ENCODE measurements at places on chromosomes 16 and 17.

DNA sequence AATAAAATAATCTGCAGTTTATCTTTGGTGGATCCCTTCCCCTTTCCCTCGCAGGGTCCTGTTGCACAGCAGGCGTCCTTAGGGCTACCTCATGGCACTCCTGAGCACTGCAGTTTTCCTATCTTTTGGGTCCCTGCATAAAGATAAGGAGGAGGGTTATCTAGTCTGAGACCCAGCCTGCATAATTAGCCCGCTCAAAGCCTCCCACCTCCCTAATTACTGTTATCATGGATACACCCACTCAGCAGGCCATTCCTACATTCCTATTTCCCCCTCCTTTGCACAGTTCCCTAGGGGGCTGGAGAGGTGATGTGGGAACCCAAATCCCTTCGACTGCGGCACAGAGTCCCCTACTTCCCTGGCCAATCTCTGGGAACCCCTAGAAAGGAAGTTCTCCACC, 5.1 kb upstream of the CLUH start:
- DNase-seq = no peak

GRCh38 chr17:35407531-35407930, 24.8 kb downstream of the SLFN12 start:
- no peak for DNase-seq

DNA sequence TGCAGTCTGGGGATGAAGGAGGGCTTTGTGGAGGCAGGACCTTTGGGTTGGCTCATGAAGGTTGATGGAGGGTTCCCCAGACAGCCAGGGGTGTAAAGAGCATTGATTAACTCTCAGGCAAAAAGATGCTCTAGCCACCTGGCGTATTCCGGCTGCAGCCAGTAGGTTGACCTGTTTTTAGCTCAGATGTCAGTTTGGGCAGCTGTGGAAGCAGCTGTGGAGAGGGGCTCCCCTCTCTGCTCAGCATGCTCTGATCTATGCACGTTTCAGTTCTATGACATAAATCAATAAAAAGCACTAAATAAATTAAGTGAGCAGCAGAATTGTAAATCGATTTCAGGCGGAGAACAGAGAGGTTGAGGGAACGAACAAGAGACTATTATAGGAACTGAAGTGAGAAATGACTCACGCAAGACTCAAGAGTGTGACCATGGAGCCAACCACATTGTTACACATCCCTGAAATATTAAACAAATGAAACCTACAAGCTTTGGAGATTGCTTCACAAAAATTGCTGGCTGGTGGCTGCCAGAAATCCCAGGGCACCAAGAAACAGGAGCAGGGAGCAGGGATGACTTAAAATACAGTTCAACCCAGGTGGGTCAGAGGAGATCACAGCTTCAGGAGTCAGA, 111.9 kb downstream of the GSG1L start:
- DNase-seq = no peak

- no peak for DNase-seq
Measured at GRCh38 chr17:73324711-73325526, 13.1 kb upstream of the CDC42EP4 start.

DNA sequence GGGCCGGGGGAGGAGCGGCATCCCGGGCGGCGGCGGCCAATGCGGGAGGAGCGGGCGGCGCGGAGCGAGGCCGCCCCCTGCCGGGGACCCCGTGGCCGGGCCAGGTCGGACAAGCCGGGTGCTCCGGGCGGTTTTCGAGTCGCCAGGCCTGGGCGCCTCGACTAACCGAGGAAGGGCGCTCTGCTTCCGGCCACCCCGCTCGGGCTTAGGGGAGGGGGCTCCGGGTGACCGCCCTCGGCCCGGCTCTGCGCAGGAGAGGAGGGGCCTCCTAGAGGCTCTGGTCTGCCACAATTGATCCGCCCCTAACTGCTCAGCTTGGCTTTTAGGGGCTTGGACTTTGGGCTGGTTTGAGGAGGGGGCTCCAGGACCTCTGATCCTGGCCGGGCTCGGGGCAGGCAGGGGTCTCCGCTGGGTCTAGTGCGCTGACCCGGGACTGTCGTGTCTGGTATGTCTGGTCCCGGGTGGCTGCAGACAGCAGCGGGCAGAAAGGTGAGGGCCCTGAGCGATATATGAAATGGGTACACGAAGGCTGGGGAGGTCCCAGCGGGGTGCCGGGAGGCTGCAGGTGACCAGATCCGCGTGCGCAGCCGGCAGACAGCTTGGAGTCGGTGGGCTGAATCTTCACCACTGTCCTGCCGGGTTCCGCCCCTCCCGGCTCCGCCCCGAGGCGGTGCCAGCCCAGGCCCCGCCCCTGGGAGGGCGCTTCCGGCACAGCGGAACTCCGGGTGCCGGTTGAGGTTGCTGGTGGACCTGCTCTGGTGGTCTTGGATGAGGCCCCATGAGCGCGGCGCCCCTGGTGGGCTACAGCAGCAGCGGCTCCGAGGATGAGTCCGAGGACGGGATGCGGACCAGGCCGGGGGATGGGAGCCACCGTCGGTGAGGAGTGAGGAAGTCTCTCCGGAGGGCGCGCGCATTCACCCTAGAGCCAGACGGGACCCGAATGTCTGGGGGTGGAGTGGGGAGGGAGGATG, at the start of gene USB1:
Gene USB1 (plus strand): TSS at position 702 of the 971 bp plus-strand sequence. CDS start 77 bp downstream, at position 779.
- no peak for DNase-seq

- no peak for DNase-seq
Measured at GRCh38 chr17:28327031-28327607, 8.1 kb downstream of the TMEM97 start.

DNA sequence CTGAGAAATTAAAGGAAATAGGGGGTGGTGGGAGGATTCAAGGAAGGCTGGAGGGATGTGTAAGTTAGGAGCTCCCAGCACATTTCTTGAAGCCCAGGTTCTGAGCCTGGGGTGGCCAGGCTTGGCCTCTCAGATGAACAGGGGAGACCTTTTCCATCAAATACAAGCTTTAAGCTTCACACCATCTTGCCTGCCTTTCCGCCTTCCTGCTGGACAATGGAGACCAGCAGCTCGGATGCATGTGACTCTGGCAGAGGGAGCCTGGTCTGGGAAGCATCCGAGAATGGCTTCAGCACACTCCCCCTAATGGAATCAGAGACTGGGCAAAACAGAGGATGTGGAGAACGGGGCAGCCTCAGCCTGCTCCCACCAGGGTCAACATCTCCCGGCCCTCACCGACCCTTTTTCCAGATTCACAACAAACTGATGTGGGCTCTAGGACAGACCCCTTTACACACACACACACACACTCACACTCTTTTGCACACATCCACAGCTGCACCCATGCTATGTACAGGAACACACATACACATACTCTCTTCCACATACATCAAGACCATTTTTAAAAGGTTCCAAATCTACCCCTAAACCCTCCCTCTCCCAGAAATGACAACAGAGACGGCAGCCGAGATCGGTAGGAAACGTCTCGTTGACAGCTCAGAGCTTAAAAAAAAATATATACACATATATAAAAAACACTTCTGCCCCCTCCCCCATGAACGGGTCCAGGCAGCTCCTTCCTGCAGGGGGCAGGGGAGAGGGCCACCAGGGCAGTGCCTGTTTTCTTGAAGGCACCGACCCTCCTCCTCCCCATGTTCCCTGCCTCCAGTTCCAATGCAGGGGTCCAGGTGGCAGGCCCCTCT, 6.5 kb upstream of the ATXN7L3 start:
- DNase-seq = no peak

GRCh38 chr16:48955837-48956236, 325.8 kb downstream of the CBLN1 start:
- DNase-seq = no peak

- DNase-seq = no peak
Measured at GRCh38 chr17:47604598-47604927, 45.2 kb upstream of the KPNB1 start.

DNA sequence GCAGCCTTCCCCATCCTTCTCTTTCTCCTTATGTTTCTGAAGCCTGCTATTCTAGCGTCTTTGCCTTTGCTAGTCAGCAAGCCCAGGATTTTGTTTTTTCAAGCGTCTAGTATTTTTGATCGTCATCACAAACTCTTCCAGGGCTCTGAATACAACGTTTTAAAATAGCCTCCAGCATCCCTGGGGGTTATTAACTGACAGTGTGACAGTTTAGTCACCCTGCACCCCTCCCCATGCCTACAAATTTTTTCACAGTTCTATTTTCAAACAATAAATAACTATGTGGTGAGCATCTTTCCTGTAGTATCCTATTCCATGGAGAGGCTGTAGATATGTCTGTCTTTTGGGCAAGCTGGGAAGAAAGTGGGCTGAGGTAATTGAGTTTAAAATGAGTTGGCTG, 280.9 kb downstream of the MAP2K4 start:
- no peak for DNase-seq

DNA sequence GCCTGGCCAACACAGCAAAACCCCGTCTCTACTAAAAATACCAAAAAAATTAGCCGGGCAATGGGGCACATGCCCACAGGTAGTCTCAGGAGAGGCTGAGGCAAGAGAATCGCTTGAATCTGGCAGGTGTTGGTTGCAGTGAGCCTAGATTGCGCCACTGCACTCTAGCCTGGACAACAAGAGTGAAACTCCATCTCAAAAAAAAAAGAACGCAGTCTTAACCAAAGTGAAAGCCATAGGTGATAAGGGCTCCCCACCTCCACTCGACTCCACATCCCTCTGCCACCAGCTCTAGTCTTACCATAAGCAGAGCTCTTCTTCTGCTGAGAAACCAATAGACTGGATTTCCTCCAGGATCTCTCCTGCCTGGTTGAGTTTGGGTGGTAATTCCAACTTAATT, 266.0 kb downstream of the PHKB start:
- DNase-seq = no peak

All from SK-N-MC (cell line).